ENCODE measurements at places on chromosomes 7 and 10.

- no peak for DNase-seq
These were observed 52.0 kb upstream of the NPTX2 start for GRCh38 chr7:98565103-98565502.

GRCh38 chr7:114647518-114647917 lies 232.9 kb downstream of the FOXP2 start:
- DNase-seq = no peak

GRCh38 chr10:36462194-36462593 lies 663.2 kb upstream of the ANKRD30A start:
- no peak for DNase-seq

DNA sequence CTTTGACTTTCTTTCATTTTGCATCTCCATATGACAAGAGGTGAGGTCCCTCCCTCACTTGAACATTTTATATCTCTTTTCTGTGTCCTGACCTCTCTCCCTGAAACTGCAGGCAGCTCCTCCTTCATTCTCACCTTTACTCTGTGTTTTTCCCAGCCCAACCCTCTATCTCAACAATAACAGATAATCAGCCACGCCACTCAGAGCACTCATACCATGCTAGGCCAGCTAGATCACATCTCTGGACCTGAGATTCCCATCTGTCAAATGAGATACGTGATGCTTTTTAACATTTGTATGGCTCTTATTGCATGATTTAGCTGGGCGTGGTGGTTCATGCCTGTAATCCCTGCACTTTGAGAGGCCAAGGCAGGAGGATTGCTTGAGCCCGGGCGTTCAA lies 63.1 kb upstream of the PDCD4 start:
- DNase-seq = no peak

- DNase-seq = no peak
These were observed 135.1 kb upstream of the RET start for GRCh38 chr10:42941790-42942189.

- DNase-seq = no peak
These were observed 288.2 kb downstream of the POU6F2 start for GRCh38 chr7:39265641-39266591.

DNA sequence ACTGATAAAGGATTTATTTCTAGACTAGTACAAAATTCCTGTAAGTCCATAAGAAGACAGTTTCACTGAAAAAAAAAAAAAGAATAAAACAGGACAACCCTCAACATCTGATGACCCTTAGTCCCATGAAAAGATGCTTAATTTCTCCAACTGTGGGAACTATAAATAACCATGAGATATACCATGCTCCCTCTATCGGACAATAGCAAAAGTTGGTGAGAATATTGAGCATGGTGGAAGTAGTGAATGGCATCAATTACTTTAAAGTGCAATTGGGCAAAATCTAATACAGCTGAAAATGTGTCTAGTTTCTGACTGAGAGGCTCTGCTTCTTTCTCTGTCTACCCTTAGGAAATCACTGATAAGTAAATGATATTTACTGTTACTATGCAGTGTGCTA lies 348.8 kb downstream of the SUGCT start:
- DNase-seq = no peak

GRCh38 chr10:78904196-78904595 lies 164.6 kb upstream of the ZMIZ1 start:
- no peak for DNase-seq

- DNase-seq = no peak
These were observed 105.2 kb downstream of the FANK1 start for GRCh38 chr10:126001576-126001975.

DNA sequence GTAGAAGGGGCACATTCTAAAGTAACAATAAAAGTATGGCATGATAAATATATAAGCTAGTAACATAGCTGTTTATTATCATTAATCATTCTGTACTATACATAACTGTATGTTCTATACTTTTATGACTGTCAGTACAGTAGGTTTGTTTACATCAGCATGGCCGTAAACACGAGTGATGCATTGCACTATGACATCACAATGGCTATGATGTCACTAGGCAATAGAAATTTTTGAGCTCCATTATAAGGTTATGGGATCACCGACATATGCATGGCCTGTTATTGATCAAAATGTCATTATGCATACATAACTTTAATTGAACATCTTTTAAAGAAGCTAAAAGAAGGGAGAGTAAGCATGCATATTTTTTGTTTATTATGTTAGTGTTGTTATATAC lies 200.1 kb upstream of the SHH start:
- no peak for DNase-seq

DNA sequence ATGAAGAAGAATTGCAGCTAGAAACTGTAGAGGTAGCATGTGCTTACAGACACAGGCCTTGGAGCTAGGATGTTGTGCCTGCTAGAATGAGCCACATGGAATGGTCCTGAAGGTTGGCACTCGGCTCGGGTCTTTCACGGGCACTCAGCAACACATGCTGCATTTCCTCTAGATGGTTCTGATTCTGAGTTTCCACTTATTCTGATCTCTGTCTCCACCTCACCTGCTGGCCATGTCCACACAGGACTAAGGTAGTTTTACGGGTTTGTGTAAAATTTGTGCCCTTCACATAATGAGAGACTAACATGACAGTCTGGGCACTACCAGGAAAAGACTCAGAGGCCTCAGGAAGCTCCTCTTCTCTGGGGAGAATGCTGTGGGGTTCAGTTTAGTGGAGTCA lies 444.8 kb upstream of the MKI67 start:
- DNase-seq = no peak

Measured in effector CD4-positive, alpha-beta T cell (primary cell).